ENCODE measurements at places on chromosomes 4 and X.

GRCh38 chrX:110401135-110401534, 42.5 kb downstream of the RTL9 start:
- no peak for DNase-seq

DNA sequence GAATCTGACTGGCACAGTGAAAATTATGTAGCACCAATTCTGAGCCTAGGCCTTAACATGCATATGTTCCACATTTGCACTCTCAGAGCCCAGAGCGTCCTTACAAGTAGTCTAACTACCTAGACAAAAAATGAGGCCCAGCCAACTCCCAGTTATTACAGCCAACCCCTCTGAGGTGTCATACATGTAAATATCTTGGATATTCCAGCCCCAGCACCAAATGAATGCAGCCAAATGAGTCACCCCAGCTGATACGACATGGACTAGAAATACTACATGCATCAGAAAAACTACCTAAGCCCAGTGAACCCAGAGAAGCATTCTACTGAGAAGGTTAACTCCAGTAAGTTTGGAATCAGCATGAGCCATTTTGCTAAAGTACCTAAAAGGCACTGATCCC, 145.1 kb downstream of the STPG2 start:
- no peak for DNase-seq

GRCh38 chrX:51891821-51892551, 1.4 kb upstream of the MAGED1 start:
- DNase-seq: no peak

- DNase-seq: no peak
Measured at GRCh38 chrX:19746919-19747651, 140.3 kb downstream of the SH3KBP1 start.

DNA sequence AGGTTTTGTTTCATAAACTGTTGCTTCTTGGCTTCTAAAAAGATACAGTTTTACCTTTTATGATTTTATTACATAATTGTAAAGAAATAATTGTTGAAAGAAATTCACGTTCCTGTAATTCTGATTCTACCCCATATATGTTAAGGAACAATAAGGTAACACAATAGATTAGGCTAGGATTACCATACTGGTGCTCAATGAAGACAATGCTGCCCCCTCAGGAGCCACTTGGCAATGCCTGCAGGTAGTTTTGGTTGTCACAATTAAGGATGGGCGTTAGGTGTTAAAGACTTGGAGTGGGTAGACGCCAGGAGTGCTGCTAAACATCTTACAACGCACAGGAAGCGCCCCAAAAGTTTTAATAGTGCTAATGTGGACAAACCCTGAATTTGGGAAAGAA, 133.2 kb downstream of the NLGN4X start:
- DNase-seq: no peak

DNA sequence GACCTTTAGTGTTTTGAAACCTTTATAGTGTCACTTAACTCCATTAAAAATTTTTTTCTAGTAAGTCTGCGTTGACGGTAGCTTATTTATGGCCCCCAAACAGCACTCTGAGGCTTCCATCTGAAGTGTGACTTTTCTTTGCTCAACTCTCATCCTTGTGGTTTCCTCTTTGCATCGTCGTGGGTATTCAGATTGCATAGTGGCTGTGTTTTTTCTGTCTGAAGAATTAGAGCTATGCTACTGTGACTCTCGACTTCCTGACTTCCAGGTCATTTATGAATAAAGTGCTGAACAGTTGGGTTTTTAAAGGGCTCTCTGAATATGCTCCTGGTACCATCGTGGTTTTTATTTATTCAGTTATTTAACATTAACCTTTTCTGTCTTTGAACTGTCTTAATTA, 44.9 kb downstream of the JADE1 start:
- no peak for DNase-seq

DNA sequence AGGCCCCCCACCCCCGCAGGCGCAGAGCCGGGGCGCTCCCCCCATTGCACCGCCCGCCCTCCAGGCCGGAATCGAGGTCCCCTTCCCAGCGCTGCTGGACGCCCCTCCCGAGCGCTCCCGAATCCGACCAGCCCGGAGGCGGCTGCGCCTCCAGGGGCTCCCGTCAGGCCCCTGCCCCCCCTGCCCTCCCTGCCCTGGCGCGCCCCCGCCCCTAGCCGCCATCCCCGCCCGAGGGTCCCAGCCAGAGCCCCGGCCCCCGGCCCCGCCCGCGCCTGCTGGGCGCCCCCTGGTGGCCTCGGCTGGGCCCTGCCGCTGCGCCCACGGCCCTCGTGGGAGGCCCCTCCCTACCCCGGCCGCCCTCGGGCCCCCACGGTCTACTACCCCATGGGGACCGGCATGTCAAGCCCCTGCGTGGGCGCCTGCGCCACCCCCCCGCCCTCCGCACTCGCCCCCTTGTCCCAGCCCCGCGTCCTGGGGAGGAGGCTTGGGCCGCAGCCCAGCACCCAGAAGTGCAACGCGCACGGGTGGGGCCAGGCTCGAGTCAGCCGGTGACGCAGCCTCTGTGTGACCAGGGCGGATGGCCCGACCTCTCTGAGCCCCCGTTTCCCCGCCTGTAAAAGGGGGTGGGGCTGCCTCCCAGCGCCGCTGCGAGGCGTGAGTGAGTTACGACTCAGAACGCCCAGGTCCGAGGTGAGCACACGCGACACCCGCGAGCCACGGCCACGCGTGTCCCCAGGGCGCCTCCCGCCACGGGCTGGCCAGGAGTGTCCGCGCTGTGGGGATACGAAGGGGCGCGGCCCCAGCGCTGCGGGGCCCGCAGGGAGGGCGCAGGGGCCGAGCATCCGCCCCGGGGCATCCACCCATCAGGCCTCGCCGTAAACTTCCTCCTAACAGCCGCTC, 104.9 kb downstream of the FAM53A start:
- DNase-seq: peak; percentile 80

- no peak for DNase-seq
Measured at GRCh38 chr4:138409670-138410069, 167.5 kb upstream of the SLC7A11 start.

- no peak for DNase-seq
Measured at GRCh38 chr4:176451443-176451842, 131.7 kb downstream of the SPCS3 start.

DNA sequence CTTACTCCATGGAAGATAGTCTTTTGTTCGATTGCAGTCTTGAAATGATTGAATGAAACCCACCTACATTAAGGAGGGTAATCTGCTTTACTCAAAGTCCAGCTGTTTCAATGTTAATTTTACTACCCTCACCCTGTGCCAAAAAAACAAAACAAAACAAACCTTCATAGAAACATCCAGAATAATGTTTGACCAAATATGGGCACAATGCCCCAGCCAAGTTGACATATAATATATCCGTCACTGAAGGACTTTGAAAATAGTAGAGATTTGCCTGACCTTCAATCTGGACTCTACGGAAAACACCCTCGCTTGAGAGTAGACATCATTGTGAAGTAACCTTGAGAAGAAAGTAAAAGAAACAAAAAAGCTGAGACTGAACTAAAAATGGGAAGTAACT, 550.5 kb upstream of the SMIM31 start:
- DNase-seq: no peak

DNA sequence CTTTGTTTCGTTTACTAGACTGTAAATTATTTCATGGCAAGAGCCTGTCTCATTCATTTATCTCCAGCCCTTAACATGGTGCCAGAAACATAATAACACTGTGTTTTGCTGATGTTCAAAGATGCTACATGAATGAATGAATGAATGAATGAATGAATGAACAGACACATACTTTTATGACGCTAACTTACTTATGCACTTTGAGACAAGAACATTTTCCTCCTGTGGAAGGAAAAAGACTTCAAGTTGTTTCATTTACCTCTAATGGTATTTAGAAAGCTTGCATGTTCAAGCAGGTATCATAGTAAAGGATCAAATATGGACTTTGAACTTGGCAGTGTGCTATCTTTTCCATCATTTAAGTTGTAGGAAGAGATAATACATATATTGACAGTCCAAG, 131.6 kb downstream of the GLRA2 start:
- no peak for DNase-seq

GRCh38 chr4:174582463-174582862, 60.2 kb upstream of the HPGD start:
- no peak for DNase-seq

- DNase-seq: no peak
Measured at GRCh38 chr4:125266901-125267604, 47.7 kb upstream of the FAT4 start.

GRCh38 chr4:41797260-41797659, 48.7 kb upstream of the PHOX2B start:
- no peak for DNase-seq

- no peak for DNase-seq
Measured at GRCh38 chr4:81136161-81136905, 78.7 kb downstream of the PRKG2 start.

DNA sequence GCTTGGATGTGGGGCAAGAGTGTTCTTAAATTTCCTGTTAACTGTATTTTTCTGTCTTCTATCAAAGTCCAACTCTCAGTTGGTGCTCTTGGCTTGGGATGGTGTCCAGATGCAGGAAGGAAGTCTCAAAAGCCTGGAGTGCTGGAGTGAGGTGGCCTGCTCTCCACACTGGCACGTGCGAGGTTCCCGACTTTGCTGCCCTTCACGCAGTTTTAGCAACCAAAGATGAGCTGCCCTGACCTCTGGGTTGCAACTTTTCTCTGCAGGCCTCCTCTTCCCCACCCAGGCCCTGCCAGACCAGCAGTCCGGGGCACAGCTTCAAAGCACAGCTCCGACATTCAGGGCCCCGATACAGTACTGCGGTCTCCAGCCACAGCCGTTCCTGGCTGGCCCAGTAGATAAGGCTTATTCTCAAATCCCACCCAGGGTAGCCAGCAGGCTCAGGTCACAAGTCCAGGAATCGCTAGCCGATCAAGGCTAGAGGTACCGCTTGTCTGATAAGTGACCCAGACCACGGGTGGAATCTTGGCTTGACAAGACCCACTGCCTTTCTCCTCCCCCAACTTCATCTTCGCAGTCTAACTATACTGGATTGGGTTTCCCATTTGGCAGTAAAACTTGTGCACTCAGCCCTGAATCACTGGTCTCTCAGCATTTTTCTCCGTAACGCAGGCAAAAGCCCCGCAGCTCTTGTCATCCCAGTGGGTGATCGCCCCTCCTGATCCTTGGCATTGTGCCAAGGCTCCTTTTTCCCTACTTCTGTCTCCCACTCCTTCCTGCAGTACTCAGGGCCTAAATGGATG, 21.8 kb upstream of the JADE1 start:
- no peak for DNase-seq

- no peak for DNase-seq
Measured at GRCh38 chrX:118049713-118050112, 66.9 kb downstream of the KLHL13 start.

GRCh38 chrX:10769696-10770619, 149.6 kb upstream of the MID1 start:
- DNase-seq: no peak

- DNase-seq: no peak
Measured at GRCh38 chrX:15605226-15605625, 4.5 kb upstream of the ACE2 start.

DNA sequence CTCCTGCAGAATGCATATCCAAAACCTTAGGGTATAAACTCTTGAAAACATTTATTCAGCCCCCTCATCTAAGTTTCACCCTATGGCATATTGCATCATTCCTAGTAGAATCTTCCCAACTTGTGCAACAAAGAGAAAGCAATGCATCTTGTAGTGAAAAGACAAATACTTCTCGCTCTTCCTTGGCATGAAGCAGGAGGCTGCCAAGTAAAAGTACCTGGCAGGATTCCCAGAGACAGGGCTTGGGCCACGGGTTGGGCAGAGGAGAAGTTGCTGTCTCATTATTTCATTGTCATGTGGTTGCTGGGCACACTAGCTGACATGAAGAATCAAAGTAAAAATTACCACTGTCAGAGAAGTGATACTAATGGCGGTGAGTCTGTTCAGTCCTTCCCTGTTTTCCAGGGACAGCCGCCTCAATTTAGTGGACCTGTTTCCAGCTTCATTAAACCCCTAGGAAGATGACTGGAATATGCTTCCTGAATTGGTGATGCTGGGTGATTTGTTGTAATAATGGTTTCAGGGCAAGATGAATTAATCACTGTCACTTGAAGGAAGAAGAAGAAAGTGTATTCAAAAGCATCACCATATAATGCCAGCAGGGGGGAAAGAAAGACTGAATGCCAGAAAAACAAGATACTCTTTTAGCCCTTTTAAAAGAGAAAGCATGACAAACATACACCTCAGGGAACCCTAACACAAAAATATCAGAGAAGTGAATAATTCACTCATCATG, 380.5 kb upstream of the IGFBP7 start:
- no peak for DNase-seq

Data from lower leg skin (tissue), 4 donors.